ENCODE measurements at places on chromosomes 16 and 17. TPM values are rescaled to one million over a fixed set of nuclear protein-coding genes. Genes with fewer than 3 reads are reported as not detected.

DNA sequence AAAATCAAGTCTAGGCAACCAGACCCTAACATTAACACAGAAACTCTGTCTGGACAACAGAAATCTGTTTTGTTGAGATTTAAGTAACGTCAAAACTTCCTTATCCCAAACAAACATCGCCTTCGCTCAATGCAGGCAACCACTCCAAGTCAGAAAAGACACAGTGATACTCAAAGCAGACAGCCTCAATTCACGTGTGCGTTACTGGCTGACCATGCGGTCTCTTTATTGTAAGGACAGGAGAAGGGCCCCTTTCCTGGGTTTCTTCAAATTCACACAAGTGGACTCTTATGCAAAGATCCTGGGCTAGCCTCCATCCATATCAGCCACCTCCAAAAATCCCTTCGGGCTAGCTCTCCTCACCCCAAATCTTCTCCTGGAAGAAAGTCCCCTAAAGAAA is 467.7 kb downstream of the SOX9 start:
- DNase-seq = no peak

- DNase-seq = no peak
These were observed 163.9 kb downstream of the ZFHX3 start for GRCh38 chr16:72884037-72884436.

- no peak for DNase-seq
These were observed 35.8 kb upstream of the RGS9 start for GRCh38 chr17:65101371-65101770.

GRCh38 chr17:17364338-17364667 is 61.1 kb downstream of the NT5M start:
- no peak for DNase-seq

DNA sequence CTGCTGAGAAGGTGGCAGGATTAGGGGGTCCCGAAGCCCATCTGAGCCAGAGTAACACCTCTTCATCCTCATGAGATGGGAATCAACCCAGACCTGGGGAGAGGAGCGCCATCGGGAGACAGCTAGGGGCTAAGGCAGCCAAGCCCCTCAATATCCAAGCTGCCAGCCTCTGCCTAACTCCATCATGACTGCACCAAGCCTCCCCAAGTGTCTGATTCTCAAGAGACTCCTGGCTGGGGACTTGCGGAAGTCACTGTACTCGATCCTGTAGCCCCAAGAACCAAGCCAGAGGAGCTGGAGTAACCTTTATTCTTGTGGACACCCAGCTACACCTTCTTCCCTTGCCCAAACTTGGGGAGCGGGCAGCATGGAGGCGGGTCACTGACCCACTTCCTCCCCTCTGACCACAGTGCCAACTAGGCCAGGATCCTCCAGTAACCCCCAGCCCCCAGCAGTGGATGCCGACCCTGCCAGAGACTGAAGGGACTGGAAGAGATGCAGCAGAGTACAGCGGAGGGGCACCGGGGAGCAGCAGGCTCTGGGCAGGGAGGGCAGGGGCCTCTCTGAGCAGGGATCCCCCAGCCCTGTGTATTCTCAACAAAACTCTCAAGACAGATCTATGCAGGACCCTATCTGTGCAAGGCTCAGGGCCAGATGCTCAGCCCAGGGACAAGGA is 13.3 kb downstream of the HDAC5 start:
- no peak for DNase-seq

RCVRN gene
- total RNA-seq = 0.38 TPM

ZNF19 gene
- 10.5 TPM for total RNA-seq

KRT17 gene
- total RNA-seq = not detected

Data from activated B cell treated with CpG ODN at 0.5 μM for 24 hours (primary cell).